ENCODE measurements at places on chromosomes 13 and 19.

GRCh38 chr13:46598140-46598819, 45.3 kb downstream of the LRCH1 start:
- no peak for DNase-seq

GRCh38 chr13:48994706-48995105, 19.0 kb downstream of the FNDC3A start:
- no peak for DNase-seq

- no peak for DNase-seq
Measured at GRCh38 chr13:21948769-21949474, 278.0 kb downstream of the FGF9 start.

DNA sequence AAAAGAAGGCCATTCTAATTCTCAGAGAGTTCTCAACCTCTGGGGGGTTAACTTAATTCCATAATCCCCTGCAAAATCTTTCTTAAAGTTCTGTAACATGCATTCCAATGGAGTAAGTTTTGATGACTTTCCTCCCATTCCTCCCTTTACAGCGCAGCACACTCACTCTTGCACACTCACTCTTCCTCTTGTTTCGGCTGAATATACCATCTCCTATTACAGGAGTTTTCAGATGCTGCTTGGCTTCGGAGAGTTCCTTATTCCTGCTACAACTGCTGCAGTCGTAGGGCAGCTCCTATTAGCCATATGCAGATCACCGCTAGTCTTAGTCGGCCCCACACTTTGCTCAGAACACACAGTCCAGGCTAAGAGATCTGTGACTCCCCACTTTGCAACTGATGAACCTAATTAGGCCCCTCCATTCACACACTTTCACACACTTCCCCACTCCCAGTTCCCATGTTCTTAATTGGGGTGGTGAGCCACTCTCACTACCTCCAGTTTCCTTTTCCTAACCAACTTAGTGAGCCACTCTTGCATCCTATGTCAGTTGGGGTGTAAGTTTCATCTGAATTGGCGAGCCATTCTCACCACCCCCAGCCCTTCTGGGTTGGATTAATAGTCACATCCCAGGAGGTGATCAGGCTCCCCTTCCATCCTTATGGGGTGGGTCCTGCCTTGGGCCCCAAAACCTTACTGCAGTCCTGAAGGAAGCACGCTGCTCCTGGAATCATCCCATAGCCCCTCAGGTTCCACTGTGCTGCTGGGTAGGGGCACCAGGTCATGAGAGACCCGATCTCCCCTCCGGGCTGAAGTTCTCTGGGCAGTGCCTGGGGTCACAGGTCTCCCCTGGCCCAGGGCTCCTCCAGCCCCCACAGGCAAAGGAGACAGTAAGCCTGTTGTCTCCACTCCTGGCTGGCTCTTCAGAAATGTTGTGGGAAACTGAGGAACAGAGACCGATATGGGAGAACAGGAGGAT, 53.9 kb downstream of the OR10H4 start:
- no peak for DNase-seq

DNA sequence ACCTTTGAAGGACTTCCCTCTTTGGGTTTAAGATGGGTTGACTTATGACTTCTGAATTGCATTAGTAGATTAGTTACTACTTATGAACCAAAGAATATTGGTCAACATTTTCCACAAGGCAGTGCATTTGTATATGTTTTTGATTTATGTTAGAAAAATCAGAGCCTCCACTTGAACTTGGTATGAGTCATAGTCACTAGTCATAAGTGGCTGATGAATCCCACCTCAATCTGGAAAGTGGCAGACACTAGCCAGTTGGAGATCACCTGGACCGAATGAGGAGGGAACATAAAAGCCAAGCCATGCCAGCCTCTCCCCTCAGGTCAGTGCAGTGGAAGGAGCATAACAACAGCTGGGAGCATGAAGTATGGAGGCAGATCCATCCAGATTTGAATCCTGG, 39.3 kb upstream of the SPART start:
- DNase-seq = no peak

DNA sequence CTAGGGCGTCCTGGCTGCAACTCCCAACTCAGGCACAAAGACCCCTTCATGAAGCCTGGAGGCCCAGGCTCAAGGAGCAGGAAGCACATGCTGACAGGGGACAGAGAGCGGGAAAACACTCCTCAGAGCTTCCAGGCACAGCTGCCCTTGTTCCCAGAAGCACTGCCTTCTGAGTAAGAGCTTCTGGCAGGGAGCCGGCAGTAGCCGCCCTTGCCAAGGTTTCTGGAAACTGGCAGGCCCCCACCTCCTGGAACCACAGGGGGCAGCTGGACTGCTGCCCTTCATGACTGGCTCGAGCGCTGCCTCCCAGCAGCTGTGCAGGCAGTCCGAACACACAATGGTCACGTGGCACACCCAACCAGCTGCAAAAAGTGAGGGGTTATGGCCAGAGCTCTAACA, 33.6 kb upstream of the EPHX3 start:
- DNase-seq = peak; percentile 97

GRCh38 chr13:41222259-41222852, 28.0 kb upstream of the KBTBD7 start:
- DNase-seq = no peak

- DNase-seq = no peak
Measured at GRCh38 chr19:5114727-5115126, 145.8 kb downstream of the KDM4B start.

DNA sequence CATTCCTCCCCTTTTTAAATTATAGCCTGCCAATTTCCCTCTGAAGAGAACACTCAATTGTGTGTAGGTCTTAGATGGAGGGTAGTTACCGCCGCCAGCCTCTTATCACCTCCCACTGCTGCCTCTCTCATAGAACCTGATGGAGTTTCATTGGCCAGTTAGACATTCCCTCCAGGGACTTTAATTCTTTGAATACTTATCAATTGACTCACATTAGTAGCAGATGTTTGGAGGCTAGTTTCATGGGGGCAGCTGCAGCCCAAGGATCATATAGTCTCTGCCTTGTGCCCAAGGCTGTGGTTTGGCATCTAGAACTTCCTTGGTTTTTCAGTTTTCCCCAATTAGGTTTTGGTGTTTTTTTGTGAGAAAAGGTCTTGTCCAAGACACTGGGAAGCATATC, 318.9 kb upstream of the HTR2A start:
- peak; percentile 45 for DNase-seq

DNA sequence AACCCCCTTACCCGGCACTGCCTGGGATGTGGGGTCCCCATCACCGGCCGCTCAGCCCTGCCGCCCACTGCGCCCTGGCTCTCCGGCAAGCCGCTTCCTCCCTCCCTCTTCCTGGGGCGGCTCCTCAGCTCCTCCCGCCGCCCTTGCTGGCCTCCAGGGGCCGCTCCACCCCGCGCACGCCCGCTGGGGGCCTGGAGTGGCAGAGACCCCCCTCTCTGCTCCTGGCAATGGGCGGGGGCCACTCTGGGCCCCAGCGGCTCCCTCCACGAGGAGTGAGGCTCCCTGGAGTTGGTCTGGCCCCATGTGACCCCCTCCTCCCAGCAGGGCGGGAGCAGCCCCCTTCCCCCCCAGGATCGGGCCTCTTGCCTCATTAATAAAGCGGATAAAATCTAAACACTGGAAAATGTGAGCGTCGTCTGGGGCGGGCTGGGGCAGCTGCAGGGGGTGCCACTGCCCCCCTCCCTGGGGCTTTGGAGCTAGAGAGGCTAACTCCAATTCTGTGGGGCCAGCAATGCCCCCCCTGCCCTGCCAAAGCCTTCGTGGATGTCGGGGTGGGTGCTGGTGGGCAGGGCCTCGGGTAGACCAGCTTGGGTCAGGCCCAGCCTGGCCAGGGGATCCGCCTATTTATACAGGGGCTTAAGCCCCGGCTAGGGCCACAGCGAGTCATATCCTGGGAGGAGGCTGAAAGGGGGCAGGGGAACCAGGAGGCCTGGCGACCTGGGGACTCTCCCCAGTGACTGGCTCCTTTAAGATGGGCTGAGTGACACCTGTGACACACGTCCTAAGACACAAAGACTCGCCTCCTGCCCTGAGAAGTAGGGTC, at the start of gene PTGER1:
Gene PTGER1, minus strand, starts transcription at position 104 of the 823 bp plus-strand sequence. CDS start 1,034 bp downstream, outside the sequence.
- no peak for DNase-seq

DNA sequence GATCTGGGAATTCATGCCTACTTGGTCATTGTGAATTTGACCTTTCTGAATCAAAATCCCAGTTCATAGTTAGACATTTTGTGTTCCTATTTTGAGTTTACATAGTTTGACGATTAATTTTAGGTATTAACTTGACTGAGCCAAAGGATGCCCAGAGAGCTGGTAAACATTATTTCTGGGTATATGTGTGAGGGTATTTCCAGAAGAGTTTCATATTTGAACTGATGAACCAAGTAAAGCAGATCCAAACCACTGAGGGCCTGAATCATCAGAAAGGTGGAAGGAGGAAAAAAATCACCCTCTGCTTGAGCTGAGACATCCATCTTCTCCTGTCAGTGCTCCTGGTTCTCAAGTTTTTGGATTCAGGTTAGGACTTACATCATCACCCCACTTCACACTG, 116.6 kb downstream of the CYSLTR2 start:
- DNase-seq = no peak

DNA sequence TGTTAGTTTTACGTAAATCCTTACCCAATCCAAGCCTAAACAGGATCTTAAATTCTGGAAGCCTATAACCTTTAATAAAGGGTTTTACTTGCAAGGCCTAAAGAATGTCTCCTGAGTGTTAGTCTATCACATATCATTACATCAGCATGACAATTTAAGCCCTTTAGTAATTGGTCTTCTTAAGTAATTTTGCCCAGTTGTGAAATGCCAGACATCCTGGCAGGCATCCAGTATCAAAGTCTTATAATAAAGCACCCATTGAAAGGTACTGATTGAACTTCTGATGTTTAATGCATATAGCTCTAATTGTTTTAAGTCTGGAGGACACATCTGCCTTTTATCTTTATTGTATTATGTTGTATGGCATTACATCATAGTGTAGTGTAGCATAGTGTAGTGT, 1078.9 kb downstream of the SLITRK1 start:
- DNase-seq = no peak

GRCh38 chr13:32047088-32047487, 15.5 kb downstream of the FRY start:
- no peak for DNase-seq

- DNase-seq = no peak
Measured at GRCh38 chr13:64962404-64962803, 2267.7 kb downstream of the PCDH9 start.

- no peak for DNase-seq
Measured at GRCh38 chr13:111508164-111508870, 187.9 kb downstream of the TEX29 start.

GRCh38 chr19:31152906-31153305, 196.3 kb downstream of the TSHZ3 start:
- no peak for DNase-seq

GRCh38 chr19:22427960-22428913, 6.1 kb upstream of the ZNF98 start:
- DNase-seq = no peak

DNA sequence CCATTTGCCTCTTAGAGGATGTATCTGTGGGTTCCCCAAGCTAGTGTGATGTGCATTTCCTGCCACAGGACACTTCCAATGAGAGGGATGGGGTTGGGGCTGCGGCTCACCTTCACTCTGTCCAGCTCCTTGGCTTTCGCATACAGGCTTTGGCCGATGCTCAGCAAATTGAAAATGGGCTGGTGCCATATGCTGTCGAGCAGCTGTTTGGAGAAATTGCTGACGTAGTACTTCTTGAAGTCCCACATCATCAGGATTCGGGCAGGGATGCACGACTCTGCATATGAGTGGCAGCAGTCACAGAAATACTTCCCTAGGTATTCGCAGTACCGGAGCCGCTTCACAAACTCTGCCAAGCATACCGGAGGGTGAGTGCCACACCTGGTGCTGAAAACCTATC, 37.0 kb downstream of the RUBCNL start:
- no peak for DNase-seq

DNA sequence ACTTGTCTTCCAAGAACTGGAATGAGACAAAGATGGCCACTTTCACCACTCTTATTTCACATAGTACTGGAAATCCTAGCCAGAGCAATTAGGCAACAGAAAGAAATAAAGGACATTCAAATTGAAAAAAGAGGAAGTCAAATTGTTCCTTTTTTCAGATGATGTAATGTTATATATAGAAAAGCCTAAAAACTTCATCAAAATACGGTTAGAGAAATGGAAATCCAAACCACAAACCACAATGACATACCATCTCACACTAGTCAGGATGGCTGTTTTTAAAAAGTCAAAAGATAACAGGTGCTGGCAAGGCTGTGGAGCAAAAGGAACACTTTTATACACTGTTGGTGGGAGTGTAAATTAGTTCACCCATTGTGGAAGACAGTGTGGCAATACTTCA, 113.3 kb upstream of the SPRY2 start:
- no peak for DNase-seq

DNA sequence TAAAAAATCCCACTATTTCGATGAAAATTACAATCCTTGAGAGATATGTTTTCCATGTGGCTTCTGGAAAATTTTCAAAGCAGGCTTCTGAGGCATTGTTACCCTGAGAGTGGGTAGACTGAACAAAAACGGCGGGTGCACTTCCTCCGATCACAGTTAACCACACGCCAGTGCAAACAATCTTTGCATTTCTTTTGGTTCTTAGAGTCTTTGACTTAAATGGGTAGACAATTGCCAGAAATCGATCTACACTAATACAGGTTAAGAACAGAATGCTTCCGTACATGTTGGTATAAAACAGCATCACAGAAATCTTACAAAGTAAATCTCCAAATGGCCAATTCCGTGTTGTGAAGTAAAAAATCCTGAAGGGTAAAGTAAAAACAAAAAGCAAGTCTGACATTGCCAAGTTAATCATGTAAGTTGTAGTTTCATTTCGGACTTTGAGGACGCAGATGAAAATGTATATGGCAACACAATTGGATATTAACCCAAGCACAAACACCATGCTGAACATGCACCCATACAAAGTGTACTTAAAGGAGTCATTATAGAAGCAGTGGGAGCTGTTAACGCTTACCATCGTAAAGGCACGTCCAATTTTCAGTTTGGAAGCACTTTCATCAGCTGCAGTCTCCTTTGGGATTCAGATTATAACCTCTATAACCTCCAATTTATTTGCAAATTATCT, 927 bp downstream of the LPAR6 start:
- DNase-seq = no peak

DNA sequence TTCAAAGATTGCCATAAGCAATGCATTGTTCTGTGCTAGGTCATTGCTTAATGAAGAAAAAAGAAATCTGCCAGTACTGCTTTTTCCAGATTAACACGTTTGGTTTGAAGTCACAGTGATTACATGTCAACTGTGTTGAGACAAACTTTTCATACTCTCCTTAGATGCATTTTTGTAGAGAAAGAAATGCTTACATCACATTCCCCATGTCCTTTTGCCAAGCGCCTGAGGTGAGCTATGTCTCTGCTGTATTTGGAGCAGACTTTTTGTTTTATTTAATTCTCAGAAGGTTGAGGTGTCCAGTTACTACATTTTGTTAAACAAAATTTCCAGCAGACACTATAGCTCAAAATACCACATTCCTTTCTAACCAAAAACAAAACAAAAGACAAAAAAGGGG, 16.2 kb downstream of the LACC1 start:
- no peak for DNase-seq

DNA sequence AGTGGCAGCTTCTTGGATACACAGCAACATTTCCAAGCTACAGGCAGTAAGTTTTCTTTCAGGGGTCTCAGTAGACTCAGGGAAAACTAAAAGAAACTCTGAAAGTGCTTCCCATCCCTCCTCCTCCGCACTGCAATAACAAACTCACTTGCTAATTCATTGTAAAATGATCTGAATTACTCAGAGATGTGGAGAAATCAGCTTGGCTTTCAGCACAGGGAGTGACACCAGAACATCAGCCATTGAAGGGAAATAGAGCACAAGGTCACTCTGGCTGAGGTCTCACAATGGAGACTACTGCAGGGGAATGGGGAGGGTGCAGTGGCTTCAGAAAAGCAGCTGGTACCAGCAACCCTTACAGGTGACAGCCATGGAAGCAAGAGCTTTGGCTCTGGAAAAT, 137.3 kb upstream of the SERP2 start:
- DNase-seq = no peak

Data from smooth muscle cell of the brain vasculature (primary cell).